Heart right ventricle (tissue), 16 donors: ENCODE measurements at places on chromosomes 5 and 9. TPM values are rescaled to one million over a fixed set of nuclear protein-coding genes. Genes with fewer than 3 reads are reported as not detected.

The SHROOM1 gene
- total RNA-seq, result 3.2 TPM

The PCDHGC3 gene
- 16.0 TPM for total RNA-seq

The FBXO38 gene
- total RNA-seq, result 35.6 TPM

The C6 gene
- total RNA-seq, result 173 TPM

The SLC25A2 gene
- 0.28 TPM for total RNA-seq

GRCh38 chr5:35765921-35766320 is 90.8 kb upstream of the IL7R start:
- H3K4me3 ChIP-seq, result no peak overlapping the region
- H3K27me3 ChIP-seq, result peaks cover 7% of the 10 kb centered on the region
- H3K4me1 ChIP-seq, result no peaks in the 10 kb centered on the region
- no peaks in the 10 kb centered on the region for H3K36me3 ChIP-seq
- no peak for DNase-seq
- no peak overlapping the region for H3K27ac ChIP-seq

DNA sequence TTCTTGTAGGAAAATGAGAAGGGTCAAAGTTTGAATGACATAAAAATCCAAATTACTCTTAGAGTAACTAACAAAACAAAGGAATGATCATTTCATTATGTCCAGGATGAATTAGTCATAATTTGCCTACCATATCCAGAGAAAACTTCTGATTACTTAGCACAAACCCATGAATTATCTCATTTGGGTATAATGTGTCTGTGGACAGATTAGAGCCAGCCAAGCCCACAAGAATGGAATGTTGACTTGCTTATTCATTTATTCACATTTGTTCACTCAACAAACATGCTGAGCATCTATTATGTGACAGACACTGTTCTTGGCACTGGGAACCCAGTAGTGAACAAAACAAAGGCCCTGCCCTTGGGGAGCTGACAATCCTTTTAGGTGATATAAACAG is 87.4 kb downstream of the APBA1 start:
- peaks cover 24% of the 10 kb centered on the region for H3K4me1 ChIP-seq
- no peaks in the 10 kb centered on the region for H3K36me3 ChIP-seq
- no peak for DNase-seq
- no peaks in the 10 kb centered on the region for H3K27me3 ChIP-seq
- no peak overlapping the region for H3K27ac ChIP-seq

GRCh38 chr5:54990841-54991258 is 5.5 kb upstream of the ESM1 start:
- H3K4me3 ChIP-seq, result no peak overlapping the region
- H3K4me1 ChIP-seq, result no peaks in the 10 kb centered on the region
- DNase-seq, result no peak
- H3K36me3 ChIP-seq, result no peaks in the 10 kb centered on the region
- peaks cover 19% of the 10 kb centered on the region for H3K27me3 ChIP-seq
- H3K27ac ChIP-seq, result no peak overlapping the region

DNA sequence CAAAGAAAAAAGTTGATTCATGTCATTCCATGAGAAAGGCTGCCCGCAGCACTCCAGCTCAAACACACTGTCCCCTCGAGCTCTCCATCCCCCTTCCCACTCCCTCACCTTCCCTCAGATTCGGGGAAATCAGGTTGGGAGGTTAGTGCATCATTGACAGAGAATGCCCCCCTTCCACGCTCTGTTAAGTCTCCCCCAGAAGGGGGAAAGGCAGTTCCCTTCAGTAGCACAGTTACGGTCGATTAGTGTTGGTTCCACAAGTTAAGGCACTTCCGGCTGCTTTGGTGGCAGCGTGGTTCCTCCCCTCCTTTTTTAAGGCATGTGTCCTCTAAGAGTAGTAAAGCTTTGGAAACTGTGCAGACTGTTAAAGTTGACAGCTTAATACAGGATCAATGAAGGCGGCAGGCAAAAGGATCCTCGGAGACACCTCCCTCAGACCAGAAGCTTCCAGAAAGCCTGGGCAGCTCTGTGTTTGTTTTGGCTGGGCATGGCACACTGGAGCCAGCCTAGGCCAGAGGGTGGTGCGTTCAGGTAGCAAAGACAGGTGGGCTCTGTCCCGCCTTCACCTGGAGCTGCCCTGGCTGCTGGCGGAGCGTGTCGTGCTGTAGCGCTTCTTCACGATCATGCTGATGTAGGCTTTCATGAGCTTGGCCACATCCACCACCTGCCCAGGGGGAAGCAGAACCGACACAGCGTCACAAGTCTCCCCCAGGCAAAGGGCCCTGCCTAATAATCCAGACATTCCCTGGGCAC is 49.5 kb upstream of the RETREG1 start:
- H3K4me3 ChIP-seq, result peak overlapping the region; percentile 17
- H3K4me1 ChIP-seq, result peaks cover 37% of the 10 kb centered on the region
- no peak for DNase-seq
- H3K27me3 ChIP-seq, result no peaks in the 10 kb centered on the region
- H3K36me3 ChIP-seq, result no peaks in the 10 kb centered on the region
- no peak overlapping the region for H3K27ac ChIP-seq

DNA sequence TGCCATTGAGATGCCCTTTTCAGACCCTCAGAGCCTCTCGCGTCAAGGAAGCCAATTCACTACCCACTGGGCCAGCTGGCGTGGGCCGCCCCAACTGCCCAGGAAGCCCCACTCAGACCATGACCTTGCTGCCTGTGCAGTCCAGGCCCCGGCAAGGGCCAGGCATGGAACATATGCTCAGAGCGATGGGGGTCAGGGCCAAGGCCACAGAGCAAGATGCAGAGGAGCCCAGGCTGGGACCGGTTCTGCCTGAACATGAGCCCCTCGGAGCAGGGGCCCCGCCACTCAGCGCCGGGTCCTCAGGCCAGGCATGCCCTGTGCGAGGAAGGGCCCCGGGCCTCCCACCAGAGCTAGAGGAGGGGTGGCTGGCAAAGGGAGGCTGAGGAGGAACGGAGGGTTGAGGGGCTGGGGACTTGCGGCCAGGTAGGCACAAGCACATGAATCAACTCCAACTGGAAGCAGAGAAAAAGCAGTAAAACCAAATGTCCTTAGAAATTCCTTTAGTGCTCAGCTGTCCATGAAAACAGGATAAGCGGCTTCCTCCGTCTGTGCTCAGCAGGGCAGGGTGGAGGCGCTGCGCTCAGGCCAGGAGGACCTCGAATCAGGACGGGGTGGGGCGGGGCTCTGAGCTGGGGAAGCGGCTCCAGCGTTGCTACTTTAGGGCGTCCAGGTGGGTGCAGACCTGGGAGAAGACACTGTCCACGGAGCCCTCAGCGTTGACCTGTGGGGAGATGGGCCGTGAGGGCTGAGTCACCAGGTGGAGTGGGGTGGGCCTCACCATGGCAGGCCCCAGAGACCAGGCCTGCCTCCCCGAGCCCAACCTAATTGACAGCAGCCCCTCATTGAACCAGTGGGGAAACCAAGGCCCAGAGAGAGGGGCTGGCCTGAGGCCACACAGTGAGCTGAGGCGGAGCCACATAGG is 9.9 kb downstream of the AK1 start:
- peaks cover 22% of the 10 kb centered on the region for H3K36me3 ChIP-seq
- peaks cover 50% of the 10 kb centered on the region for H3K4me1 ChIP-seq
- no peaks in the 10 kb centered on the region for H3K27me3 ChIP-seq
- peak; percentile 74 for DNase-seq
- no peak overlapping the region for H3K4me3 ChIP-seq
- peak overlapping the region; percentile 87 for H3K27ac ChIP-seq

GRCh38 chr9:83554278-83554677 is 16.1 kb upstream of the FRMD3 start:
- H3K36me3 ChIP-seq, result no peaks in the 10 kb centered on the region
- no peak overlapping the region for H3K27ac ChIP-seq
- H3K4me3 ChIP-seq, result no peak overlapping the region
- DNase-seq, result peak; percentile 46
- H3K4me1 ChIP-seq, result no peaks in the 10 kb centered on the region

GRCh38 chr5:157213527-157214243 is 33.0 kb downstream of the ITK start:
- no peak overlapping the region for H3K27ac ChIP-seq
- H3K27me3 ChIP-seq, result no peaks in the 10 kb centered on the region
- no peak for DNase-seq
- H3K4me1 ChIP-seq, result no peaks in the 10 kb centered on the region
- no peaks in the 10 kb centered on the region for H3K36me3 ChIP-seq
- no peak overlapping the region for H3K4me3 ChIP-seq

DNA sequence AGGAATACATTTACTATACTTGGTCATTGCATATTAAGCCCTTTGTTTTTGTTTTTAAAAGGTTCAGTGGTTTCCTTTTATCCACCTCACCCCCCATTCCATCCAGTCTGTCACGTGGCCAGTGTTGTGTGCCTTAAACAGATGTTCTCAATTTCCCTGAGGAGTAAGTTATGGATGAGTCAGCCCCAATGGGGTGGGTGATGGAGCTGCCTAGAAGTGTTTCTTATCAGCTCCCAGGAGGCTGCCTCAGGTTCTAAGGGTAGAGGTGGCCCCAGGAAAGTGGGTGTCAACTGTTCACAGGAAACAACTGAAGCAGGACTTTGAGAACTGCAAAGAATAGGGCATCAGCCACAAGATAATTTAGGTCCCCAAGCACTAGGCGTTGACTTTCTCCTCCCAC is 41.1 kb downstream of the ACTBL2 start:
- no peak for DNase-seq
- H3K4me1 ChIP-seq, result peaks cover 39% of the 10 kb centered on the region
- no peaks in the 10 kb centered on the region for H3K36me3 ChIP-seq
- no peaks in the 10 kb centered on the region for H3K27me3 ChIP-seq
- no peak overlapping the region for H3K4me3 ChIP-seq

DNA sequence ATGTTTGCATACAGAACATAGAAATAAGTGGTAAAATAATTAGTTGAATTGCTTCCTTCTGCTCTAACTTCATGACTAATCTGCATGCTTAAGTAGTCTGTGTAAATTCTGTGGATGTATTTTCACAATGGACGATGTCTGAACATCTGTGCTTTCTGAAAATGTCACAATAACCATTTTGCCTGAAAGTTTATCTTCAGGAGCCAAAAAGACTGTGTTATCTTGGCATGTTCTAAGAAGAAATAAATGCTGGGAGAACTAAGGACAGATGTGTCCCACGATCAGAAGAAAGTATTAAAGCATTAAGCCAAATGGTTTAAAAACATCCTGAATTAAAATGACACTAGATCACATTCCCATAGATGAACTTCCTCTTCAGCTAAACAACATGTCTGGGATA is 397.6 kb downstream of the SPOCK1 start:
- H3K36me3 ChIP-seq, result no peaks in the 10 kb centered on the region
- no peak overlapping the region for H3K4me3 ChIP-seq
- H3K4me1 ChIP-seq, result no peaks in the 10 kb centered on the region

GRCh38 chr9:35956651-35957050 is 1.3 kb downstream of the OR2S2 start:
- no peak overlapping the region for H3K4me3 ChIP-seq
- no peak for DNase-seq
- no peaks in the 10 kb centered on the region for H3K4me1 ChIP-seq
- no peaks in the 10 kb centered on the region for H3K36me3 ChIP-seq

GRCh38 chr5:1507457-1507856 is 16.3 kb downstream of the LPCAT1 start:
- peaks cover 7% of the 10 kb centered on the region for H3K4me1 ChIP-seq
- H3K27ac ChIP-seq, result no peak overlapping the region
- no peaks in the 10 kb centered on the region for H3K27me3 ChIP-seq
- DNase-seq, result no peak

DNA sequence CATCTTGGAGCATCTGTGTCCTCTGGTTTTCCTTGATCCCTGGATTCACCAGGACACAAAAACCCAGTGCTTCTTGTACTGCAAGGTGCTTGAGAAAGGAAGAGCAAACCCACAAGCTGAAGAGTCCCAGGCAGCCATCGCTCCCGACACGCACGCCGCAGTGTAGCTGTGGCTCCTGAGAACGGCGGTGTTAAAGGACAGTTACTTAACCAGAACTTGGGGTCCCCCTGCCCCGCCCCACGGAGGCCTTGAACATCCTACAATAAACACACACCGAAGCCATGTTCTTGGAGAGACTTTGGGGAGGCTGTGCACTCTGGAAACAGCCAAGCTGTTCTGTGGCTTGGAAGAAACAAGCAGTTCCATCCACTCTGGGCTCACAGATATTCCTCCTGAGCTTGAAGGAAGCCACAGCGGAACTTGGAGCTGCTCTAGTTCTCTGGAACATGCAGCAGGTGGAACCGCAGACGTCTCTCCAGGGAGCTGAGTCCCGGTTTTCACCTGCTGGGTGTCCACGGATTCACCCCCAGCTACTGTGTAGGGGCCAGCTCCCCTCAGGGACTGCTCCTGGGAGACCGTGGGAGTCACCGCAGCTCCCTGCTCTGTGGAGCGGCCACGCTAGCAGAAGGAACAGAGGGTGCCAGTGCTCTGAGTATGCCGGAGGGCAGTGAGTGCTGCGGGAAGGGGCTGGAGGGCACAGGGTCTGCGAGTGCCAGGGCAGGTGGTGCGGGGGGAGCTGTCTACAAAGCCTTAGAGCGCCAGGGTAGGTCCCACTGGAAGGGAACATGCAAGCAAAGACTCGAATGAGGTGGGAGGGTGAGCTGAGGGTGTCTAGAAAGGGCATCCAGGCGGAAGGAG is 107.3 kb downstream of the ADAMTS2 start:
- no peaks in the 10 kb centered on the region for H3K36me3 ChIP-seq
- H3K4me1 ChIP-seq, result peaks cover 12% of the 10 kb centered on the region
- H3K27ac ChIP-seq, result no peak overlapping the region
- DNase-seq, result no peak

DNA sequence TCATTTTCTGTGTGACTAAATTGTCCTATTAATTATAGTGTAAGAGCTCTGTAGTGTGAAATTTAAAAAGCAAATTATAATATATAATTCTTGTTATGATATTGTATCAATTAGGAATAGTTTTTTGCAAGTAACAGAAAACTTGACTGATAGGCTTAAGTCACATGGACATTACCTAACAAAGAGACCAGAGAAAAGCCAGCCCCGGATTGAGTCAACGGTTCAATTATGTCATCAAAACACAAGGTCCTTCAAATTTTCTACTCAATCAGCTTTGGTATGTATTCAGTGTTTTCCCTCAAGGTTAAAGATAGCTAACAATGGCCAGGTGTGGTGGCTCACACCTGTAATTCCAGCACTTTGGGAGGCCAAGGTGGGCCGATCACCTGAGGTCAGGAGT is 126.7 kb upstream of the PTGER4 start:
- H3K36me3 ChIP-seq, result no peaks in the 10 kb centered on the region
- H3K27ac ChIP-seq, result no peak overlapping the region
- no peak overlapping the region for H3K4me3 ChIP-seq
- H3K27me3 ChIP-seq, result no peaks in the 10 kb centered on the region

DNA sequence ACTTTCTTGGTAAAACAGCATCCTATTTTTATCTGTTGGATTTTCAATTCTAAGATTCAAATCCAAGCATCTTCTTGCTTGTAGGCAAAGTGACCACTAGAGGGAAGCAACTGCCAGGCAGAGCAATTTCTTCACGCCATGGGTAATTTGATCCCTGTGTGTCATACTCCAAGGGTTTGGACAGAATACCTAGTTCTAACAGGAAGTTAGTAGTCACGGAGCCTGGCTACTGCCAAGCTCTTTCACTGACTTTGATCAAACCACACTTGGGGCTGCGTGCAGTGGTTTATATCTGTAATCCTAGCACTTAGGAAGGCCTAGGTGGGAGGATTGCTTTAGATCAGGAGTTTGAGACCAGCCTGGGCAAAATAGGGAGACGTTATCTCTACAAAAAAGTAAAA is 473.6 kb upstream of the TNC start:
- H3K4me3 ChIP-seq, result no peak overlapping the region
- H3K36me3 ChIP-seq, result no peaks in the 10 kb centered on the region
- DNase-seq, result peak; percentile 52
- H3K27me3 ChIP-seq, result peaks cover 19% of the 10 kb centered on the region

- H3K4me1 ChIP-seq, result no peaks in the 10 kb centered on the region
- H3K27ac ChIP-seq, result no peak overlapping the region
- H3K36me3 ChIP-seq, result no peaks in the 10 kb centered on the region
- no peaks in the 10 kb centered on the region for H3K27me3 ChIP-seq
- no peak overlapping the region for H3K4me3 ChIP-seq
- DNase-seq, result no peak
Measured at GRCh38 chr5:147773139-147773538, 9.4 kb downstream of the JAKMIP2 start.

- no peak overlapping the region for H3K4me3 ChIP-seq
- no peaks in the 10 kb centered on the region for H3K36me3 ChIP-seq
- H3K4me1 ChIP-seq, result no peaks in the 10 kb centered on the region
Measured at GRCh38 chr9:116232424-116233159, 79.0 kb downstream of the PAPPA start.
